ENCODE measurements at places on chromosomes 2 and 18. TPM values are rescaled to one million over a fixed set of nuclear protein-coding genes. Genes with fewer than 3 reads are reported as not detected.
A peak's percentile ranks its signal among the peaks of the same experiment; 100 is the strongest.

- no peak for DNase-seq
Measured at GRCh38 chr2:199716807-199717586, 134.0 kb downstream of the FTCDNL1 start.

DNA sequence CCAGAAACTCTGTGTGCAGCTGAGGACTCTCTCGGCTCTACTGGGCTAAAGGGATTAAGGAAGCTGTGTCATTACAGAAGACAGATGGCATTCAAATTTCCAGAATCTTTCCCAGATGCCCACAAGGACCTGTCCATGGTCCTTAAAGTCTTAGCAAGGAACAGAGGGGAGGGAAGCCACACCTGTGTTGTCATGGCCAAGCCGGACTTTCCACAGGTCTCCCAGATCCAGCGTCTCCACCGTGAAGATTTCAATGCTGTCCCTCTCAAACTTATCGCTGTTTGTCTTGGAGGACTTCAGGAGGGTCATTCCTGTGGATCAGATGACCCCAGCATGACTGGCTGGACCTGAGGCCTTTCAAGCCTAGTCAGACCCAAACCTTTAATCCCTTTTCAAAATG, 114.5 kb downstream of the LOXHD1 start:
- DNase-seq: no peak

- DNase-seq: no peak
Measured at GRCh38 chr2:199219551-199219950, 238.2 kb downstream of the SATB2 start.

GRCh38 chr2:104923665-104924064, 69.8 kb downstream of the POU3F3 start:
- DNase-seq: no peak

DNA sequence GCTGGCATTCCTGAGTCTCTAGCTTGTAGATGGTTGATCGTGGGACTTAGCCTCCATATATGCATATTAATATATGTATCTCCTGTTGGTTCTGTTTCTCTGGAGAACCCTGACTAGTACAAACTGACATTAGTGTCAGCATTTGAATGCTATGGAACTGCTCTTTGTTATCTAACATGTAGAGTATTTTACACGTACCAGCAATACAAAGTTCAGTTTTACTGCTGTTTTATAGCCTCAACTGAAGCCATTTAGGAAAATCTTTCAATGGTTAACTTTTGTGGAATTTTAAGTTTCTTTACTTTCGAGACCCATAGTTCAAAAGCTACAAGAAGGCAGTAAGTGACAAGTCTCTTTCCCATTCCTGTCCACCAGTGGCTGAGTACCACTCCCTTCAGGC, 418.4 kb downstream of the NUP35 start:
- no peak for DNase-seq

DNA sequence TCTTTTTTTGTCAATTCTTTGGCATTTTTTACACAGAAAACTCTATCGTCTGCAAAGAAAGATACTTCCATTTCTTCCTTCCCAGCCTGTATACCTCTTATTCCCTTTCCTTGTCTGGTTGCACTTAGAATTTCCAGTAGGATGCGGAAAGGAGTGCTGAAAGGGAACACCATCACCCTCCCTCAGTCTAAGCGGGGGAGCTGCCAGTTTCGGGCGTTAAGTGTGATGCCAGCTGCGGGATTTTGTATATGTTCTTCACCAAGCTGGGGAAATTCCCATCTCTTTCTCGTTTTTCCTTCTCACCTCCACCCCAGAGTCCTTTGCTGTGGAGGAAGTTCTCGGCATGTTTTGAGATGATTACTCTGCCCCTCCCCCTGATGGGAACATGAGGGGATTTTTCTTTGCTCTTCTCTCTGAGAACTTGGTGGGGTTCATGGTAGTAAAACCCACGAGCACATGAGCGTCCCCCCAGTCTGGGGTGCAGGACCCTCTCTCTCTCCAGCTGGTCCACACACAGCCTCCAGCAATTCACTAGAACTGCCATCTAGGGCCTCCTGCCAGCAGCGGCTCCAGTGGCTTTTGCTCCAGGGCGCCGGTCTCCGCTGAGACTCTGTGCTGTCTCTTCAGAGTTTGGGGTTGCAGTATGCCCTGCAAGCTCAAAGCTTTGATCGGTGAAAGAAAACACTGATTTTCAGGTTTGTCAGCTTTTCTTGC, 15.5 kb downstream of the AQP12A start:
- DNase-seq: peak; percentile 56

GRCh38 chr18:76803814-76804213, 18.5 kb upstream of the ZNF236 start:
- DNase-seq: no peak

- no peak for DNase-seq
Measured at GRCh38 chr2:136750065-136750464, 15.3 kb upstream of the THSD7B start.

DNA sequence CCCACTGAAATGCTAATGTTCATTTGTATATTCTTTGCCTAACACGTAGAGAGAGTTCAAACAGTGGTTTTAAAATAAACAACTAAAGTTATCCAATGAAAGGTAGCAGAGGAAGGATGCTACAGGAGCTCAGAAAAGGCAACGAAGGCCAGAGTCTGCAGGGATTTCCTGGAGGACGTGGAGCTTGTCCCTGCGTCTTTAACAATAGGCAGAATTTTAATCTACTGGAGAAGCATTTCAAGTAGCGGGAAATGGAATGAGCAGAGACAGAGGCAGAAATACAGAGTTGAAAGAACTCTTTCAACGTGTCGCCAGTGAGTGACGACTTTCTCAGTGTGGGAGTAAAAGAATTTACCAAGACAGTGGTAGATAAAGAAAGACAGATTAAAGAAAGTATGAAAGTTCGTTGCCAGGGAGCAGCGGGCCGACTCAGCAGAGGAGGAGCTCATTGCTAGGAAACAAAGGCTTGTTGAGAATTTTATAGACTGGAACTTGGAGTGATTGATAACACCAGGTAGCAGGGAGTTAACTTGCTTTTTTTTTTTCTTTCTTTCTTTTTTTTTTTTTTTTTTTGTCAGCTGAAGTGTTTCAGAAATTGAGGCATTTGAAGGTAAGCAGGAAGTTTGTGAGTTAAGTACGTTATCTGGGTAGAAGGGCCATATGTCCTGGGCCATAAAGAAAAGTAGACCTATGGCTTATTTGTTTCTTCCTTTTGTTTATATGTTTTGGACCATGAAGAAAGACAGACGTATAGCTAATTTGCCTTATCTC, 625 bp upstream of the NBAS start:
- DNase-seq: no peak

DNA sequence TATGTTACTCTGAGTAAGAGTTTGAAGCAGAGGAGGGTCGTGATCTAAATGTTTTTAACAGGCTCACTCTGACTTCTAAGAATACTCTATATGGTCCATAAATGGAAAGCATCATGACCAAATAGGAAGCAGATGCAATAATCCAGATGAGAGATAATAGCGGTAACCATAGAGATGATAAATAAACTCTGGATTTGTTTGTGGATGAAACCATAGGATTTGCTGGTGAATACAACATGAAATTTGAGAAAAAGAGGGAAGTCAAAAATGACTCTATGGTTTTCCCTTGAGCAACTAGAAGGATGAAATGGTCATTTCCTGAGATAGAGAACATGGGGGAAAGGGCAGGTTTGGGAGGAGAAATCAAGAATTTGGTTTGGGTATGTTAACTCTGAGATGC, 3.9 kb downstream of the HEATR5B start:
- DNase-seq: no peak

GRCh38 chr2:29323301-29323700, 208.1 kb downstream of the CLIP4 start:
- no peak for DNase-seq

DNA sequence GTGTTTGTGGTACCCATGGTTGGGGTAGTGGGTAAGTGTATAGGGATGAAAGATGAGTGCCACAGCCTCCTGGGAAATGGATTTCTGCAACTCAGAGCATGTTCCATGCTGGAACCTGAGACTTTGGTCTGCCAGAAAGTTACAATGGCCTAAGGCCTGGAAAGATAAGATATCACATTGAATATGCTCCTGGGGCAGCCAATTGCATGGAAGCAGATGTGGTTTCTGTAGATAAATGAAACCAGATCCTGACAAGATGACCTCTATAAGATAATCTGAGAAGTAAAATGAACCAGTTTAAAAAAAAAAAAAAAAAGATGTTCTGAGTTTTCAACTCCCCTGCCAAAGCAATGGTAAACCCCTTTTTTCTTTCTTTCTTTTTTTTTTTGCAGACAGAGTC, 91.4 kb upstream of the NCK2 start:
- DNase-seq: no peak

- no peak for DNase-seq
Measured at GRCh38 chr18:64019922-64020756, 50.3 kb downstream of the SERPINB8 start.

GRCh38 chr2:71226096-71226964, 573 bp downstream of the PAIP2B start:
- peak; percentile 85 for DNase-seq

DNA sequence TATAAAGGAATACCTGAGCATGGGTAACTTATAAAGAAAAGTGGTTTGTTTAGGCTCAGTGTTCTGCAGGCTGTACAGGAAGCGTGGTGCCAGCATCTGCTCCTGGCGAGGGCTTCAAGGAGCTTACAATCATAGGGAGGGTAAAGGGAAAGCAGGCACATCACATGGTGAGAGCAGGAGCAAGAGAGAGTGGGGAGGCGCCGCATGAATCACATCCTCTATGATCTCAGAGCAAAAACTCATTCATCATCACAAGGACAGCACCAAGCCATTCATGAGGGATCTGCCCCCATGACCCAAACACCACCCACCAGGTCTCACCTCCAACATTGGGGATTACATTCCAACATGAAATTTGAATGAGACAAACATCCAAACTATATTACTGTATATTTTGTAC, 32.5 kb downstream of the R3HDM1 start:
- no peak for DNase-seq

DNA sequence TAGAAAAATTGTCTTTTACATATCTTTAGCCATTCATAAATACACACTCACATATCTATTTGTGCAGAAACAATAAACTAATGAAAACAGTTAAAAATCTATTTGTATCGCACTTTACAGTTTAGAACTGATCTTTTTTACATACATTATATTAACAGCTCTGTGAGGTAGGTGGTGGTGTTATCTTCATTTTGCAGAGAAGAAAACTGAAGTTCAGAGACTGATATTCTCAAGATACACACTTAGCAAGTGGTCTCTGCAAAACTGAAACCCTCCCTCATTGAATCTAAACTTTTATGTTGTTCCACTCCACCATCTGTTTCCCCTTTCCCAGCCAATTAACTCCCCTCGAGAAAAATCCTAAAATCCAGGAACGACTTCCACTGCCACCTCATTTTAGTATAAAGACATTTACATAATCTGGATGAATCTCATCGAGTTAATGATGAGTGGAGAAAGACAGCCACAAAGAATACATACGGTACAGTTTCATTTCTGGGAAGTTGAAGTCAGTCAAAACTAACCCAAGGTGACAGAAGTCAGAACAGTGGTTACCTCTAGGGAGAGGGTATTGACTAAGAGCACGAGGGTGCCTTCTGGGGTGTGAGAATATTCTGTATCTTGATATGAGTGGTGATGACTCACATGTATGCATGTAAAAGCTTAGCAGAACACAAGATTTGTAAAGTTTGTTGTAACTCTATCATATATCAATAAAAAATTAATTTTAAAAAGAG, 524.2 kb upstream of the TCF4 start:
- DNase-seq: no peak

GRCh38 chr18:9418047-9418690, 57.1 kb upstream of the RALBP1 start:
- DNase-seq: no peak

- no peak for DNase-seq
Measured at GRCh38 chr18:29753379-29753778, 1289.2 kb downstream of the DSC3 start.

DNA sequence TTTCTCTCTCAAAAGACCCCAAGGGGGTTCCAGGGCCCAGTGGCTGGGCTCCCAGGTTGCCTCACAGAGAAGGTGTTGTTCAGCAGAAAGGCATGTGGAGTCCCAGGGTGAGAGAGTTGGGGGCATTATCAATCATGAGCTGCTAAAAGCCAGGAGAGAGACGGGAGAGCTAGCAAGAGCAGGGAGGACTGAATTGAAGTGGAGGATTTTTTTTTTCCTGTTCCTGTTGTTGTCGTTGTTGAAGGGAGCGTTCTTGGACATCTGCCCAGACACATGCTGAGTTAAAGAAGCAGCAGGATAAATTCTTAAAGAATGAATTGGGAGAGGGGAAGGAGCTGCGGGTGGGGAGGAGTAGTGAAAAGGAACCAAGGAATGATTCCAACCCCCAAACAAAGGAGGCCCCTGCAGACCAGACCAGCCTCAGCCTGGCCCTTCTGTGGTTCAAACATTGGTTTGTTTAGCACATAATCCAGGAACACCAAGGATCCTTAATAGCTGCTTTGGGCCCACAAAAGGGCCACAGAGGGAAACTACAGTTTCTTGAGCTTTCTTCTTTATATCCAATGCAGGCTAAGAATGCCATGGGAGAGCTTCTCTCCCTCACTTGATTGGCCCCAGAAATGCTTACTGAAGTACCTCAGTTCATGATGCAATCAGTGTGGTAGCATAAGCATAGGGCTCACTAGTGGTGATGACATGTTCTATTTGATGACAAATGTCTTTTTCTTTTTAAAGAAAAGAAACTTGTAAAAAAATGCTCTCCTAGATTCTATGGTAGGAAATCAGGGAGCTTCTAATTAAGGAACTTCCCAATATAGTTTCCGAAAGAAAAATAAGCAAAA, 146.0 kb downstream of the SETBP1 start:
- DNase-seq: no peak

GRCh38 chr2:6878549-6878948, 972 bp downstream of the RSAD2 start:
- no peak for DNase-seq

- no peak for DNase-seq
Measured at GRCh38 chr2:38430597-38431207, 53.6 kb upstream of the ATL2 start.

DNA sequence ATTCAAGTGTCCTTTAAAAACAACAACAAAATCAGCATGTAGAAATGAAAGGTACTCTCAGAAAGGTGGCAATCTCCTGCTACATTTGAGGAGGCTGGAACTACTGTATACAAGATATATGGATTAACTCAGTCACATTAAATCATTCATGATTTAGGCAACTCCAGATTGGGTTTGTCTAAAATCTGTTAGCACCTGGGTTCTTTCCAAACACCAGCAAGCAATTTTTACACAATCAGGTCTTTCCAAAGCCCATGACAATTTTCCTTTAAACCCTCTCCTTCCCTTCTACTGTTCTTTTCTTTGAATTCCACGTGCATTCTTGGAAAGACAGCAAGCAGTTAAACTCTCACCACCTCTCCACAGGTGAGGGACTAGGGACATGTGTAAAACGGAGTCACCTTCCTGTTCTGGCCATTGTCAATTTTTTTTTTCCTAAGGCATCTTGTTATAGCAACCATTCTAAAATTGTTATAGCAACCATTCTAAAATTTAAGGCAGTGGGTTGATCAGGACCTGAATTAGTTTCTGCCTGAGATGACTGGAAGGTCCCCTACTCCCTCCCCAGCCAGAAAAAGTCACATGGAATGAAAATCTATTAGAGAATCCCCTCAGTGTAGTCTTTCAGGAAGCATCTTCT, 113.9 kb downstream of the ANKRD44 start:
- DNase-seq: no peak

Gene IL1F10
- not detected for total RNA-seq

Gene PTPN18
- total RNA-seq: 26.0 TPM

Gene CFAP53
- 0.26 TPM for total RNA-seq

Gene CDH2
- total RNA-seq: 208 TPM

Gene BOK
- total RNA-seq: 28.5 TPM

Gene MC4R
- not detected for total RNA-seq

Gene POTEJ
- not detected for total RNA-seq

Gene LDLRAD4
- 78.2 TPM for total RNA-seq

Gene PRADC1
- total RNA-seq: 32.4 TPM
